ENCODE measurements at places on chromosomes 1 and 21. TPM values are rescaled to one million over a fixed set of nuclear protein-coding genes. Genes with fewer than 3 reads are reported as not detected.
A peak's percentile ranks its signal among the peaks of the same experiment; 100 is the strongest.

The ATG4C gene
- 6.2 TPM for total RNA-seq

DNA sequence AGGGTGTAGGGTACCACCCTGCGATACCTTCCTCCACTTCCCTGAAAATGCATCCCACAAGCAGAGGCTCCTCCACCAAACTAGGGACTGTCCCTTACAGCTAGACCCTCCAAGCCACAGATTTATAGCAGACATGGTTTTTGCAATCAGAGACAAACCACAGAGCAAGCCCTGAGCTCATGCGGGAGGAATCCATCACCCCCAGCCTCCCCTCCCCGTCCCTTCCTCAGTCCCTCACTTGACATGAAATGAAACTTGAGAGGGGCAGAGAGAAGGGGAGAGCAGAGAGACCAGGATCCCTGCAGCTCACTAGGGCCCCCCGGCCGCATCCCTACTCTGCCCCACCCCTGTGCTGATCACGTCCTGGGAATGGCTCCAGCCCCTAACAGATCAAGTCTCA lies 94.9 kb downstream of the MRPL37 start:
- no peak for DNase-seq

DNA sequence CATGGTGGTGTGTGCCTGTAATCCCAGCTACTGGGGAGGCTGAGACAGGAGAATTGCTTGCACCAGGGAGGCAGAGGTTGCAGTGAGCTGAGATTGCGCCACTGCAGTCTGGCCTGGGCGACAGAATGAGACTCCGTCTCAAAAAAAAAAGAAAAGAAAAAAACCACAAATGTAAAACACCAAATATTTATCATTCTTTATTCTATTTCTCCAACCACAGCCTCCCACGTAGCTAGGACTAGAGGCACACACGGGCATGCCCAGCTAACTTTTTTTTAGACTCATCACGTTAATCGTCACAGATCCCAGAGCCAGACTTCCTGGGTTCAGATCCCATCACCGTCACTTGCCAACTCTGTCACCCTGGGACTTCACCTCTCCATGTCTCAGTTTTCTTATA lies 13.5 kb downstream of the DNAJC16 start:
- DNase-seq, result no peak

The OR14K1 gene
- total RNA-seq, result not detected

DNA sequence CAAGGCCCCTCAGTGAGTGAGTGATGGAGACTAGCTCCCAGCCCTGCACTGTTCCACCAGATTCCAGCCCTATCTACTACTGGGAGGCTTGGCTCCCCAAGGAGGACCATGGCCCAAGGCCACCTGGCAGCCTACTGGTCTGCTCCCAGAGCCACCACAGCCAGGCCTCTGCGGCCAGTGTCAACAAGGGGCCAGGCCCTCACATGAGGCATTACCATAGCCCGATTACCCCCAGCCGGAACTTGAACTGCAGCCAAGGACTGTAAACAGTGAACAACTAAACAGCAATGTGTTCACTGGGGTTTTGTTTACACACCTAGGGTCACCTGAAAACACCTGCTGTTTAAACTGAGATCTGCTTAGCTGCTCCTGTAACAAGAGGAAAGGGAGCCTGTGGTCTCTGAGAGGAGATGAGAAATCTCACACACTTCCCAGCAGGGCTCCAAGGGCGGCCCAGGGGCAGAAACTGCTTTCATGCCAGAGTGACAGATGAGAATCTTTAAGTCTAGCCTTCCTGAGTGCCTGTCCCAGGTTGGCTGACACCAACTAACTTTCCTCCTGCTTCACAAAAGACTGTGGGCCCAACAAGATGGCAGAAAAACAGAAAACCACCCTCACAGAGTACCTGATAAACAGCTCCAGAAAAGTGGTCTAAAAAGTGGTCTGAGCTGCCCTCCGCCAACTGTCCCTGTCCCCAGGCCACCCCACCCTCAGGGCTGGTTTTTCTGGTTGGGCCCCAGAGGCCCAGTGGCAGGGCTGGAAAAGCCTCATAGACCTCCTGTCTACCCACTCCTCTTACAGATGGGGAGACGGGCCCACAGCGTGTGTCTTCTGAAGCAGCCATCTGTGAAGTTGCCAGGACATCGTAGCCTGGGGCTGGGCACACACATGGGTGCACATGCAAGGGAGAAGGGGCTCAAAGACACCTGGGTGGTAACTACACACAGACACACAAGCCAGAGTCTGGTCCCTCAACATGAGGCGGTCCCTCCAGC lies 28.8 kb downstream of the MEF2D start:
- DNase-seq, result peak; percentile 91

GRCh38 chr1:159970932-159971342 lies 16.9 kb upstream of the SLAMF9 start:
- DNase-seq, result peak; percentile 48

The HSD3B2 gene
- total RNA-seq, result not detected

The FAM110D gene
- total RNA-seq, result not detected

DNA sequence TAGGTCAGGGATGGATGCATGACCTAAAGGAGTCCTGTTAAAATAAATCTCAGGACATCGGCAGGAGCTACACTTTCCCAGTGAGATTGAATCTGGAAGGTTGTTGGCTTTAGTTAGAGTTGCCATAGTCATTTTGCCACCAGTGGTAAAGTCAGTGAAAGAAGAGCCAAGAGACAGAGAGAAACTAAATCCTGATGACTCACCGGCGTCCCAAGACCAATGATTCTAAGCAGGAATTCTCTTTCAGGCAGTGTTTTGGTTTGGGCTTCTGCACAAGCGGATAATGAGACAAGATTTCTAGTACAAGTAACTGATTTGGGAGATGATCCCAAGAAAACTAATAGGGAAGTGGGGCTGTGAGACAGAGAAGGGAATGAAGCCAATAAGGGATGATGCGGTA lies 88.8 kb upstream of the ETS2 start:
- DNase-seq, result no peak
